ENCODE measurements at places on chromosomes 4 and X. TPM values are rescaled to one million over a fixed set of nuclear protein-coding genes. Genes with fewer than 3 reads are reported as not detected.

Gene ARR3
- not detected for total RNA-seq

Gene CACNA1F
- total RNA-seq: not detected

Gene RNF113A
- 27.5 TPM for total RNA-seq

- DNase-seq: no peak
Measured at GRCh38 chrX:143642426-143642825, 6.5 kb upstream of the SLITRK4 start.

- DNase-seq: no peak
Measured at GRCh38 chrX:81195259-81195658, 6.5 kb downstream of the HMGN5 start.

DNA sequence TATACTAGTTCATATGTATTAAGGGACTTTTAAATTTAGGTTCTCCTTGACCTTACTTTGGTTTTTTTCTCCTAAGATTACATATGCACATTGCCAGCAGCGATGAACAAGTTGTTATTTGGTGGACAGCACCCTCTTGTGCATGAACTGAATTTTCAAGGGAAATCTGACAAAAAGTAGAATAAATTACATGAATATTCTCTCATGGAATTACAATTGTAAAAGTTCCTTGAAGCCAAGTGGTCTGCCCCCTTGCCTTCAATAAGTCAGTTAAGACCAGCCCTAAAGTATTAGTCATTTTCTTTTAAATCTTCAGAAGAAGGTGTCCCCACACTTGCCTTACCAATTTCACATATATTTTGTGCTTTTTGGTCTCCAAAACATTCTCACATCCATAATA is 30.7 kb upstream of the SMARCA5 start:
- peak; percentile 57 for DNase-seq

DNA sequence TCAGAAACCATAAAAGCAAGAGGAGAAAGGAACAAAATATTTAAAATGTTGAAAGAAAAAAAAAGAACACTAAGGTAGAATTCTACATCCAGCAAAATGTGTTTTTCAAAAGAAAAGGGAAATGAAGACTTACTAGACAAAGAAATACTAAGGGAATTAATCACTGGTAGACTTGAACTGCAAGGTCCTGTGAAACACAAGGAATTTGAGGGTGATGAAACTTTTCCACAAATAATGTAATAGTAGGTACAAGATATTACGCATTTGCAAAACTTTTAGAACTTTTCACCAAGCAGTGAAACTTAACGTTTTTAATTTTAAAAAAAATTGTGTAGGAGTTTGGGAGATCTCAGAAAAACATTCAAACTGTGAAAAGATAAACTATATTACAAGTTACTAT is 180.3 kb upstream of the MAGEB16 start:
- DNase-seq: no peak

DNA sequence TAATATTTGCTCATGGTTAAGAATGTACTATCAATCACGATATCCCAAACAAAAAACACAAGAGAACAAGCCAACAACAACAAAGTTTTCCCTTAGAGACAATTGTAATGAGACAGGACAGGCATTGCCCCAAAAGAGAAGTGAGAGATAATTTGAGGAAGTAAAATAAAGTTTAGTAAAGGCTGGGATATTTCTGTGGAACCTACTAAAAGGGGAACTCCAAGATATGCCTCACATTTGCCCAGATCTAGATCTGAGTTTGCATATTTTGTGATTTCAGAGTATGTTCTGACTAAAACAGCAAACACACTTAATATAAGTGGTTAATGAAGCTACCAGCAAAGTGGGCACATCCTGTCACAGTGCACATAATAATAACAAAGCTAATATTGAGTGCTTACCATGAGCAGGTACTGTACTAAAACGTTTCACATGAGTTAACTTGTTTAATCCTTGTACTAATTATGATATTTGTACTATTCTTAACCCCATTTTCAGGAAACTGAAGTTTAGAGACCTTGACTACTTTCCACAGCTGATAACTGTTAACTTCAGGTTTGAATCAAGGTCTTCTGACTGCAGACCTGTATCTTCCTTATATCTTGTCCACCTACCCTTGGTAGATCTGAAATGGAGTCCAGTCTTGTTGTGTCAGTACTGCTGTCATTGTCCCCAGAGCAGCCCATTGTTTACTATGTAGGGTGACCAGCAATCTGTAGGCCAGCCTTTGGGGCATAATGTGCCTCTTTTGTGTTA is 26.0 kb upstream of the BMP2K start:
- DNase-seq: no peak
